ENCODE measurements at places on chromosomes 11 and 22.

DNA sequence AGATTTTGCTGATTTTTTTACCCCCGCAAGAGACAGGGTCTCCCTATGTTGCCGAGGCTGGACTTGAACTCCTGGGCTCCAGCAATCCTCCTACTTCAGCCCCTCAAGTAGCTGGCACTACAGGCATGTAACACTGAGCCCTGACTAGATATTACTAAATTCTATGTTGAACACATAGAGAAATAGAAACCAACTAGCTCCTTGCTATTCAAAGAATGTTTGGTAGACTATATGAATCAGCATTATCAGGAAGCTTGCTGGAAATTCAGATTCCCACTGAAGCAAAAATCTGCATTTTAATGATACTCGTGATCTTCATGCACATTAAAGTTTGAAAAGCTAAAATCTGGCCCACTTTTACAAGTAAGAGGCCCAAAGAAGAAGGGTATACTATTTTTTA lies 11.9 kb downstream of the TMEM41B start:
- DNase-seq: no peak

DNA sequence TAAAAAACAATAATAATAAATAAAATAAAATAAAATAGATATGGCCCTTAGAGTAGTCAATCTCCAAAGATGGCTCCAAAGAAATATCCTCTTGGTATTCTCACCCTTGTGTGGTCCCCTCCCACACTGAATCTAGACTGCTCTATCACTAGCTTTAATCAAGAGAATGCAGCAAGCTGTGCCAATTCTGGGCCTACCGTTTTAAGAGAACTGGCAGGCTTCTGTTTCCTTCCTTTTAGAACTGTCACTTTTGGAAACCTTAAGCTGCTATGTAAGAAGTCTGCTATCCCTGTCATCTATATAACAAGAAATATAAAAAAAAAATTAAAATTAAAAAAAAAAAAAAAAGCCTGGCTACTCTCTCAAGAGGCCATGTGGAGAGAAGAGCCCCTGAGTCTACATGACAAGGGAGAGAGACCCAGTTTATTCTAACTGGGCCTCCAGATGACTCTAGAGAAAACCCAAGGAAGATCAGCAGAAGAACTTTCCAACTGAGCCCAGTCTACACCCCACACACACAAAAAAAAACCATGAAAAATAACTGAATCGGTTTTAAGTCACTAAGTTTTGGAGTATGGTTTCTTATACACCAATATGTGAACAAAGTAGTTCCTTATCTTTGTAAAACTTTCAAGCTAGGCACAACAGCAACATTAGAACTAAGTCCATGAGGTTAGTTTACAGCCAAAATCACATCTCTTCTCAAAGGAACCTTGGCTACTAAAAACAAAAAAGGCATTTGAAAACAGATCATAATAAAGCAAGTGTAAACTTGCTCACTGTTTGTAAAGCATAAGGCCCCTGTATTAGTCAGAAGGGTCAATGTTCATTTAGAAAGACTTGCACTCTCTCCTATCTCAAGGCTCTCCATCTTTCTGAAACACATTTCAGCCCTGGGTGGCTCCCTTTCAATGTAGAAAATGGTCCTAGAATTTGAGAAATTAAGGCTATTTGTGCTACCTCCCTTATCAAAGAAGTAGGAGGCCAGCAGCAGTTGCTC lies 67.3 kb downstream of the AMBRA1 start:
- no peak for DNase-seq

- DNase-seq: no peak
These were observed 6.2 kb upstream of the SREBF2 start for GRCh38 chr22:41826430-41827383.

- DNase-seq: no peak
These were observed 44.7 kb downstream of the ABTB2 start for GRCh38 chr11:34313099-34313517.

- no peak for DNase-seq
These were observed 60.5 kb downstream of the CD82 start for GRCh38 chr11:44625759-44626523.

Data from HepG2 (cell line).